ENCODE measurements at places on chromosomes 11 and 22.

- DNase-seq, result peak; percentile 90
Measured at GRCh38 chr22:40484906-40485669, 114.7 kb downstream of the SGSM3 start.

DNA sequence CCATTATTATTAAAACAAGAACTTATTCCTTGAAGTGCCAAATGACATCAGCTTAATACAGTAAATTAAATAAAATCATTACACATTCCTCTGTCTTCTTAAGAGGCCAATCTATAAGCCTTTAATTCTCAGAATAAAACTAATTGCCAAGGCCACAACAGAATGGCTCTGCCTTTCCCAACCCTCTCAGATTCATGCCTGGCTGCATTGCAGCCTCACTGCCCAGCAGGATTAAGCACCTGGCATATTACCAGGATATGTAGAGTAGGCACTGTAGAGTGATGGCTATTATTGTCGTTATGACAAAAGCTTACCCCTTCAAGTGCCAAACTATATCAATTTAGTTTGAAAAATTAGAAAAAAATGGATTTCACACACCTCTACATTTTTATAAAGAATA lies 9.4 kb upstream of the CALCA start:
- no peak for DNase-seq

- DNase-seq, result no peak
Measured at GRCh38 chr22:44024288-44024921, at the start of gene PARVB. TSS of gene PARVB (plus strand) at chr22:44024302. CDS start at chr22:44024340, 38 bp downstream.

DNA sequence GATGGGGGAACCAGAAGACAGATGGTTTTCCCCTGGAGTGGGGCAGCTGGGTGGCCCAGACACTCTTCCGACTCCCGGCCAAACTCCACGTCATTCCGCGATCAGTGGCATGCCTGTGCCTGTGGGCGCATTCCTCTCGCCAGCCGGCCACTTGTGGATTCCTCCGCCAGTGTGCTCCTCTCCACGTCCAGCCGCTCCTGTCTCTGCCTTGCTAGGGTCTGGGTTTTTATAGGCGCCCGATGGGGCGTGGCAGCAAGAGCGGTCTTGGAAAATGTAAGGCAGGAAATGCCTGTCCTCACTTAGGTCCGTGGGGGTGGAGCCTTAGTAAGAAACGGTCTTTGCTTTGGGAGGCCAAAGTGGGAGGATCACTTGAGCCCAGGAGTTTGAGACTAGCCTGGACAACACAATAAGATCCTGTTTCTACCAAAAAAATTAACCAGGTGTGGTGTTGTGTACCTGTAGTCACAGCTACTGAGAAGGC lies 81.6 kb upstream of the SEPTIN5 start:
- peak; percentile 55 for DNase-seq

DNA sequence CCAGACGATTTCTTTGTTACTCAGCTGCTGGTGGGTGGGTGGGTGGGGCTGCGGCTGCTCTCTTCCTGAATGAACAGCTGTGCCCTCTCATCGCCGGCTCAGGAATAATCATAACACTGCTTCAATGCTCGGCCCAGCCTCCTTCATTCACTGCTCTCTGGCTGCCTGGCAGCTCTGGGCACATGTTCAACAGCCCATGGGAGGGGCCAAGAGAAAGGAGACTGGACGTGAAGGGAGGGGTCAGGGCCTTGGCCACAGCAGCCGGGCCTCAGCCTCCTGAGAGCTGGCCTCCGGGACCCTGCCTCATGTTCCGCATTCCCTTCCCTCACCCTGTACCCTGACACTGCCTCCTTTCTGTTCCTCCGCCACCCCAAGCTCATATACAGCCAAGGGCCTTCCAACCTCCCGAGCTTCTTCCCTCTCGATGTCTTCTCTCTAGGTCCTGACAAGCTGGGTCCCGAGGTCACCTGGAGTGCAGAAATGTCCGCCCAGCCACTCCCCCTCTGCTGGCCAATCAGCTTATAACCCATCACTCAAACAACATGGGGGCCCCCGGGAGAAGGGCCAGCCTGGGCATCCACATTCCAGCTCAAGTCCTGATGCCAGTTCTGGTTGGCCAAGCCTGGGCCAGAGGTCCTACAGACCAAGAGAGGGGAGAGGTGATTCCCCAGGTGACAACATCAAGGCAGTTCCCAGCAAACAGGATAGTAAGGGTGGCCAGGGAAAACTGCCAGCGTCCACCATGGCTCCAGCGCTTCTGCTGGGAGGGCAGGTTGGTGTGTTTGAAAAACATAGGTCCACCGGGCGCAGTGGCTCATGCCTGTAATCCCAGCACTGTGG lies 3.2 kb upstream of the CSDC2 start:
- peak; percentile 84 for DNase-seq

DNA sequence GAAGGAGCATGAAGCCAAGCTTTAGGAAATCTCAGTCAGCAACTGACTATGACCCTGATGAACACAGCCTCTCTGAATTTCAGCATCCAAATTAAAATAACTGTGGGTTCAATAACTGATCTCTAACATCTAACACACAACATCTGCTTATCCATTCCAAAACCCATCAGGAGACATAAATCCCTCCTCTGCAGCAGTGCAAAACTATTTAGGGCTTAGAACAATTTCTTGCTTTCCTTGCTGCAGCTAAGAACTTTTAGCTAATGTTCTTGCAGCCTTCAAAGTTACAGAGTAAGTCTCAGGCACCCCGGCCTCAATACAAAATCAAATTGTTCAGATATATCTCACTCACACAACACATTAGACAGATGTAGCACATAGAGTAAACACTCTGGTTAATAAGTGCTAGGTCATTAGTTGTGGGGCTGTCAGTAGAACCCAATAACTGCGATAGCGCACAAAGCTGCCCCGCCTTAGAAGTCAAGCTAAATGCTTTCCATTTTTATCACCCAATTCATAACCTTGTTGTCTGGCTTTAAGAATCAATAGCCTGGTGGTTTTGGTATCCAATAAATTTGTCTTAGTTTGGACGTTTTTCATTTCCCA lies 139.6 kb downstream of the LARGE1 start:
- DNase-seq, result no peak

- no peak for DNase-seq
Measured at GRCh38 chr11:3159296-3160190, 5.6 kb downstream of the OSBPL5 start.

GRCh38 chr11:64025205-64025604 lies 10.5 kb upstream of the FLRT1 start:
- DNase-seq, result no peak

GRCh38 chr22:22687638-22688500 lies 43.5 kb downstream of the GGTLC2 start:
- DNase-seq, result peak; percentile 46

DNA sequence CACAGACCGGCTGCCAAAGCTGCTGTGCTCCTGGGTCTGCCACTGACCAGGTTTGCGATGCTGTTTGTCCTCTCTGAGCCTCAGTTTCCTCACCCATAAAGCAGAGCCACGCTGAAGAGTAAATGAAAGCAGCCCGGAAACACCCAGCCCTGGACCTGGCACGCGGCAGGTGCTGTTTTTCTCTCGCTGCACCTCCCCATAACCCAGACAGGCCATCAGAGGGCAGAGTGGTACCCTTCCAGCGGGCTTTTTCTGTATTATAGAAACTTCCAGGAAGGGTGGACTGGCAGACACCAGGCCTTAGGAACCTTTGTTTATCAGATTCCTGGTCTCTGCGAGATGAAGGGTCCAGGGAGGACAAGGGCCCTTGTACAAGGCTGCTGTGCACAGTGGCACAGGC lies 17.9 kb upstream of the FGF19 start:
- DNase-seq, result no peak
